ENCODE measurements at places on chromosomes 12 and 14. TPM values are rescaled to one million over a fixed set of nuclear protein-coding genes. Genes with fewer than 3 reads are reported as not detected.

The TMEM179 gene
- 1.5 TPM for total RNA-seq

The ANKRD33 gene
- not detected for total RNA-seq

The BHLHE41 gene
- 99.6 TPM for total RNA-seq

The IQSEC3 gene
- 1.6 TPM for total RNA-seq

The SMIM41 gene
- 0.46 TPM for total RNA-seq

The OTX2 gene
- total RNA-seq = not detected

The MIP gene
- total RNA-seq = not detected

The RPL10L gene
- not detected for total RNA-seq

All from mucosa of gallbladder (tissue), 1 donor.